HepG2 (cell line): ENCODE measurements at places on chromosomes 16 and 17.
A peak's percentile ranks its signal among the peaks of the same experiment; 100 is the strongest.

GRCh38 chr17:2405247-2405926 is 4.5 kb upstream of the MNT start:
- DNase-seq: no peak

DNA sequence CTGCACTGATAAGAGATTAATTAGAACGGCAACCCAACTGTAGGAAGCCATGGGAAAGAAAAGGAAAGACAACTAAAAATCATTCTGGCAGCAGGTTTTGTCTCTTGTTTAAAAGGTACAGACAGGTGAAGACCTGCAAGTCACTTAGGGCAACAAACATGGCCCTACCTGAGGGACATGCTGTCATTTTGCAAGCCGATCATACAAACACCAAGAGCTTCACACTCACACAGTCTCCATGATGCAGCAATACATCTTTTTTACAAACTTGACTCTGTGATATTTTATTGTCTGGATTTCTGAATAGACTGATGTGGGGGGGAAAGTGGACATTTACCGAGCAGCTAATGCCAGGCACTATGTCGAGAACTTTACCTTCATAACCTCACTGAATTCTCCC is 101.8 kb downstream of the PARN start:
- DNase-seq: no peak

DNA sequence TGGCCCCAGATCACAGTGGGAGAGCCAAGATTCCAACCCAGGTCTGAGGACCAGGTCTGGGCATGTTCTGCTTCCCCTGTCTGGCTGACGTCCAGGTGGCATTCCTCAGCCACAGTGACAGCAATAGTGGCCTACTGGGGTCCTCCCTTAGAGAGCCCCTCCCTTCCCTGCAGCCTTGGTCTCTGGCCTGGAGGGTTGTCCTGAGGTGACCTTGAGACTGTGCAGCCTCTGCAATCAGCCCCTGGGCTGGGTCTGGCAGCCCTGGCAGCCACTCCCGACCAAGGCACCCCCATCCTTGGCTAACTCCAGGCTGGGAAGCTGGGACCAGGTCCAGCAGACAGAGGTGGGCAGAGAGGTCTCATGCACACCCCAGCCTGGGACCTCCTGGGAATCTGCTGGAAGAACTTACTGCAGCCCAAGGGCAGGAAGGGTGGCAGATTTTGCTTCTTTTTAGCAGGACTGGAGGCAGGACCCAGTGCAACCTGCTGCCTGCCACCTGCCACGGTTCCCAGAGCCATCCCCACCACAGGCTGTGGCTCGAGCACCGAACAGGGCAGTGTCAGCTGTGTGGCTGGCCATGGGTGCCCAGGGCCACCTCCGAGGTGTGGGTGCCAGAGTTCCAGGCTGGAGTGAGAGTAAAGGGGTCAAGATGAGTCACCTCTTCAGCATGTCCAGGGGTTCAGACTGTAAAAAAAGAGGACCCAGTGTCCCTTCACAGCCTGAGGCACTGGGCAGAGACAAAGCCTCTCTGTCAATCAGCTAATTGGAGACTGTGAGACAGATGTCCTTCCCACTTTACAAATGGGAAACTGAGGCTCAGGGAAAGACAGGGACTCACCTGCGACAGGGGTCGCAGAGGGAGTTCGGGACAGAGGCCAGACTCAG is 12.6 kb downstream of the GRB7 start:
- DNase-seq: peak; percentile 84

DNA sequence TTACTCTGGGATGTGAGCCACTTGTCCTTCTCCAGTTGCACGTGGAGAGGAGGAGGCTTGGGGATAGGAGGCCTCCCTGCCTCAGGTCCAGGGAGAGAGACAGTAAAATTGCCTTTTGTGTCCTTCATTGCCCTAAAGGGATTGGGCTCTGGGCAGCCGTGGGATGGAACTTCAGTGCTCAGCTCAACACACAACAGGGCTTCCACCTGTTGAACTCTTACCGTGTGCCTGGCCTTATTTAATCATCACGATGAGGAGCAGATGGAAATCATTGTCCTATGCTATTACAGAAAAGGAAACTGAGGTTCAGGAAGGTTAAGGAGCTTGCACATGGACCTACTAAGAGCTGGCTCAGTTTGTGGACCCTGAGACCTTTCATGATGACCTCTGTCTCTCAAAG is 92.4 kb upstream of the CDC42EP4 start:
- no peak for DNase-seq

DNA sequence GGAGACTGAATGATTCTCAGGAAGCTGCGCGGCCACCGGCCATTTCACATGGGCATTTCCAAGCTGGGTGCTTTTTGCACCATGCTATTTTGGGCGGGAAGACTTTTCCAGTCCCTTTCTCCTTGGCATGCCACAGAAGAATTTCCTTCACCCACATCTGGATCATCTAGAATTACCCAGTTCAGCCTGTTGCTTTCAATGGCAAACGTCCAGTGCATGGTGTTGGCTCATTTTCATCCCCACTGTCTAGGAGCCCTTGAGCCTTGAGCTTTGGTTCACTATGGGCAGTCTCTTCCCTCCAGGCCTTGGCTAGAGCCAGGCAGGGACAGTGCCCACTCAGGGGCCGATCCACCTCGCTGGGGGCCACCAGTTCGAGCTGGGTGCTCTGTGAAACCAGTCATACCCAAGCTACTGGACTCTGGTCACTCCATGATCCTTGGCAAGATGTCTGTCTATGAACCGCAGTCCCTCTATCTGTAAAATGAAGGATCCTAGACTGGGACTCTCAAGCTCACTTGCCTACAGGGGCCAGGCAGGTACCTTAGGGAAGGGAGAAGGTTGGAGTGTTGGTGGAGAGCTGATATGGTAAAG is 71.1 kb downstream of the CYLD start:
- DNase-seq: no peak

- DNase-seq: no peak
These were observed 196.0 kb downstream of the RBFOX3 start for GRCh38 chr17:79414793-79415211.

DNA sequence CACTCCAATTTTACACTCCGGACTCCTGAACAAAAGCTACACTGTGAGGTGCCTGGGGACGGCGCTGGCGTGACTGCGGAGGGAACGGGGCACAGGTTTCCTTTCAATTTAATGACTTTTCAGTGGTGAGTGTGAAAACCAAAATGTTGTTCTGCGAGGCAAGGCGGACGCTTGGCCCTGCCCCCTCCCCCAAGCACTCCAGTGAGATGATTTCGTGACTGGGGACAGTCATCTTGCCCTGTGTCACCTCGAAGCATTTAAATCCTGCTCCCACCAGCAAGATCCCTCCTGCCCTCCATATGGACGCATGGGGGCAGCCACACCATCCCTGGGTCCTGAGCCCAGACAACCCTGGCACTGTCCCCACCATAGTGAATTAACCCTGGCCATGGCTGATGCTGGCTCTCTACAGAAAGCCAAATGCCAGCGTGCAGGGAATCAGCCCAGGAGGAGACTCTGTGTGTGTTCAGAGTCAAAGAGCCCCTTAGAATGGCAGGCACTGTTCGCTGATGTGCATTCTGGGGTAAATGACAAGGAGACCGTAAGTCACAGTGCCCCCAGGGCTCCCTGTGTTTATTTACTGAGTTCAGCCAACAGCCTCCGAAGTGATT is 41.0 kb downstream of the C16orf95 start:
- DNase-seq: no peak

GRCh38 chr16:21600031-21600773 is 825 bp downstream of the METTL9 start:
- peak; percentile 63 for DNase-seq

DNA sequence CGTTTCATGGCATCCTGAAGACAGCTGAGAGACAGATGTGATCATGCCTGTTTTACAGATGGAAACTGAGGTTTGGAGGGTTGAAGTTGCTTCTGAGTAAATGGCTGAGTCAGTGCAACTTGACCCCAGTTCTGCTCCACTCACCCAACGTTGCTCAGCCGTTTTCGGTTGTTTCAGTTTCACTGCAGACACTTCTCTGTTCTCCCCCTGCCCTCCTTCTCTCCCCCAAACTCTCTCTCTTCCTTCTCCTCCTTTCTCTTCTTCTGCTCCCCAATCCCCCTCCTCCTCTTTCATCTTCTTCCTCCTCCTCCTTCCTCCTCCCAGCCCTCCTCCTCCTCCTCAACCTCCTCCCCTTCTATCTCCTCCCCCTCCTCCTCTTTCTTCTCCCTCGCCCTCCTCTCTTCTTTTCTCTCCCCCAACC is 9.4 kb upstream of the CEP20 start:
- DNase-seq: no peak

- no peak for DNase-seq
These were observed 52.2 kb downstream of the TBC1D16 start for GRCh38 chr17:79983456-79983855.
